Activated T-helper 1 cell treated with anti-CD3 and anti-CD28 coated beads, Interleukin-2, amount 50 U/mL, for 16 hours (primary cell): ENCODE measurements at places on chromosomes 13 and 19.

DNA sequence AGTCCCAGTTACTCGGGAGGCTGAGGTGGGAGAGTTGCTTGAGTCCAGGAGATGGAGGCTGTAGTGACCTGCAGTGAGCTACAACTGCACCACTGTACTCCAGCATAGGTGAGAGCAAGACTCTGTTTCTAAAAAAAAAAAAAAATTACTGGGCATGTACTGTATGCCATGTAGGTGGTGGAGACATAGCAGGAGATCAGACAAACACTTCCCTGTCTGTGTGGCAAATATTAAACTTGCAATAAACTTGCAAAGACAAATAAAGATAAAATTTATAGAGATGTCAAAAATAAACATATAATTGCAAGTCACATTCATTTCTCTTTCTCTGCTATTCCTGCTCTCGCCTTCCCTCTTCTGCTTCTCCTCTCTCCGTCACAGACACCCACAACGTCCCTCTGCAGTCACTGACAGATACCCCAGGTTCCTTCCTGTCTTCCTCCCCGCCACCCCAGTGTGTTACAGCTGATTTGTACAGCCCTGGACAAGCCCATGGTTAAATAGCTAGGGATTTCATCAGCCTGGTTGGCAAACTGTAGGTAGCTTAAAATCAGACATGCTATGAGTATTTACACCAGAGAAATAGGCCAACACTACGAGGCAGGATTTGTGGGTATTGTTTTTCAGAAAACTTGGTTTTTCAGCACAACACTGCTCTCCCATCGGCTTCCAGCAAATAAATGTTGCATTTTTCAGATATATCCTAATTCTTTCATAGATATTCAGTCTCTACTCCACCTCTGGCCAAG lies 1.3 kb upstream of the CD177 start:
- DNase-seq: no peak

GRCh38 chr19:38352611-38353010 lies 17.0 kb downstream of the CATSPERG start:
- DNase-seq: no peak

GRCh38 chr13:74889321-74889720 lies 592.6 kb downstream of the TBC1D4 start:
- DNase-seq: no peak

DNA sequence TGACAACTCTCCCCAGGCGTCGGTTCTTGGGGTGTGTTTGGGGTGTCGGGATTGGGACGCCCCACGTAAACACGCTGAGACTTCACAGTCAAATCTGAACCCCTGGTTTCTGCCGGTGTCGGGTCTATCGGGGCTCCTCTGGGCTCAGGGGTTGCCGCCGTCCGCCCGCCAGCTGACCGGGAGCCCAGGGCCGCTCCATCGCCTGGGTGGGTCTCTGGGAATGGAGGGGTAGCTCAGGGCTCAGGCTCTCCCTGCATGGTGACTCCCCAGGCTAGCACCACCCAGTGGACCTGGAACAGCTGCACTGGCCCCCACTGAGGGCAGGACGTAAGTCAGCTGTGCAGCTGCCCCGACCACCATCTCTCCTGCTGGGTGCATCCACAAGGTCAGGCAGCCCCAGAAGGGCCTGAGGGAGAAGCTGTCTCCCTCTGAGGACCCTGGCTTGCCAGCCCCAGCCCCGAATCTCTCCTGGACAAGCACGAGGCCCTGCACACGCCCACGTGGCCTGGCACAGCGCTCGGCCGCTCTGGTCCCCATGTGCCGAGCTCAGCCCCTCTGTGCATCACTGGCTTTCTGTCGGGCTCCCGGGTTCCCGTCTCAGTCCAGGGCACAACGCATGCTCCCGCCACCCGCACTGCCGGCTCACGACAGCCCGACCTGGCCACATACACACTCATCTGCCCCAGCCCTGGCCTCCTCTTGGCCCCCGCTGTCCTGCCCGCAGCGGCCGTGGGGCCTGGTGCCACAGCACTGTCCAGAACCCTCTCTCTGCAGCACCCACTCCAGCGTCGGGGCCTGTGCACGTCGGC lies 6.1 kb downstream of the RNF126 start:
- no peak for DNase-seq

DNA sequence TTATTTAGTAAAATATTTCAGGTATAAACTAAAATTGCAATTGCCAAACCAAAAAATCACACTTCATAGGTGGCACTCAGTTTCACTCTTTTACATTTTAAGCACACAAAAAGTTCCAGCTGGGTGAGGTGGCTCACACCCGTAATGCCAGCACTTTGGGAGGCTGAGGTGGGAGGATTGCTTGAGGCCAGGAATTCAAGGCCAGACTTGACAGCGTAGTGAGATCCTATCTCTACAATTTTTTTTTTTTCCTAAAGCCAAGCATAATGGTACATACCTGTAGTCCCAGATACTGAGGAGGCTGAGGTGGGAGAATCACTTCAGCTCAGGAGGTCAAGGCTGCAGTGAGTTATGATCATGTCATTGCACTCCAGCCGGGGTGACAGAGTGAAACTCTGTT lies 20.6 kb upstream of the SLC46A3 start:
- no peak for DNase-seq

GRCh38 chr13:82370316-82370715 lies 1512.0 kb downstream of the SLITRK1 start:
- no peak for DNase-seq

DNA sequence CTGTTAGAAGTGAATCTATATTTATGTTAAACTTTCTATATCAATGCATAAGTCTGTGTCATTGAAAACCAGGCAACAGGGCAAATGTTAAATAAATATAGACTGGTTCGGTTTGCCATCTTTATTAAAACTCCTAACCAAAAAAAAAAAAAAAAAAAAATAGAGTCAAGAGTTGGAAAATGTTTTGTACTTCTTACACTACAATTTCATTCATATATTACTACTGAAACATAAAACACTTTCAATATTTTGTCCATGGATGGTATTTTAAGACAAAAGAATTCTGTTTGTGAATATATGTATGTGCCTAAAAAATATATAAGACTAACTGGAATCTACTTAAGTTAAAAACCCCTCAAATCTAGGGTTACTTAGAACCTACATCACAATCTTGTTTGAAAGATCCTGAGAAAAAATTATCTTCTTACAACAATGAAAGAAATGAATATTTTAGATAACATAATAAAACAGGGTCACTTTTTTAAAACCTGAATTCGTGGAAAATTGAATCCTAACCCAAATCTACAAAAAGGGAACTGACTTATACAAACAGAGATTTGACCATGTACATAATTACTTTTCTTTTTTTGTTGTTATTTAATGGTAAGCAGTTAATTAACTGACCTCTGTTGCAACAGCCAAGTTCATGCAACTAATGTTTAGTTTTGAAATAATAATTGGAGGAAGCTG lies 5.1 kb downstream of the DACH1 start:
- DNase-seq: no peak

GRCh38 chr13:50788551-50789210 lies 54.8 kb downstream of the DLEU7 start:
- no peak for DNase-seq

DNA sequence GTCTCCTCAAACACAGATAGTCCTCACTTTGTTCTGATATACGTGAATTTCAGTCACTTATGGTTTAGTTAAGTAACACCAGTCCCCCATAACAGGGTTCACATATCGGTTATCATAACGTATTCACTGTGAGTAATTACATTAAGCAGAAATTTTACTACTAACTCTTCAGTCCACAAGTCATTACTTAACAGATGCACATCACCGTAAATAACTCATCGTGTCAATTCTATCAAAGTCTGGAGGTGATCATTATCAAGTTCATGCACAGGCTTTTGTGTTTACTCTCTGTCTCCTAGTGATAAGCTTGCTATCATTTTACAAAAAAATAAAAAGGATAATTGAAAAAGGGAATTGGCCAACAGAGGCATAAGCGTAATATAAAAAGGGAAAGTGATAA lies 287.4 kb upstream of the ATXN8OS start:
- no peak for DNase-seq

GRCh38 chr19:50546527-50547221 lies 21.6 kb downstream of the LRRC4B start:
- no peak for DNase-seq

DNA sequence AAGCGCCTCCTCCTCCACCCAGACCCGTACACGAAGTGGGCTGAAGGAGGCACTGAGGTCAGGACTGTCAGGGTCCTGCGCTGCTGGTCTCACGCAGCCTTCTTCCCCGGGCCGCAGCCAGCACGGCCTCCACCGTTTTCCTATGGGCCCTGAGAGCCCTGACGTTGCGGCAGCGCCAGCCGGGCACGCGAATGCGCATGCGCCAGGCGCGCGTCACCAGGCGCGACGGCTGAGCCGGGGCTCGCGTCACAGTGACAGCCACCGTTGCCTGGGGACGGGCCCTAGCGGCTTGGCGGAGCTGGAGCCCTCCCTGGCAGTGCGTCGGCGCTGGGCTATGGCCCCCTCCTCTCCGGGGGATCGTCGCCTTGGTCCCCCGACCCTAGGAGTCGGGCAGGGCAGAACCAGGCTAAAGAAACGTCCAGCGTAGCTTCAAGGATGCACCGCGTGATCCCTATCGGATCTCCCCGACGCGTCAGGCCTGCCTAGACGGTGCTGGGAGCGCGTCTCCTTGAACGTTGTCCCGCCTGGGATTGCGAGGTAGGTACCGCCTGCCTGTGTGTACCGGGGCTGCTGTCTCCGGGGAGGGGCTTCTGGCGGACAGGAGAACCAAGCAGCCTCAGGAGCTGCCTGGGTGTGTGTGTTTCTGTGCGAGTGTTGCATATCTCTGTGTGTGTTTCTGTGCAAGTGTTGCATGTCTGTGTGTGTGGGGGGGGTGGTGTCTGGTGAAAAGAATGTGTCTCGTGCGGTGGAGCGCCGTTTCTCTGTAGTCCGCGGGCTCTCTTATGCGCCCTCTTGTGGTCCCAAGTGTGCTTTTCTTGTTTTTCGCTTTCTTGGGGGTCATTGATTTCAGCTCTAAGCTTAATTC lies 43.2 kb downstream of the ZNF571 start:
- no peak for DNase-seq

DNA sequence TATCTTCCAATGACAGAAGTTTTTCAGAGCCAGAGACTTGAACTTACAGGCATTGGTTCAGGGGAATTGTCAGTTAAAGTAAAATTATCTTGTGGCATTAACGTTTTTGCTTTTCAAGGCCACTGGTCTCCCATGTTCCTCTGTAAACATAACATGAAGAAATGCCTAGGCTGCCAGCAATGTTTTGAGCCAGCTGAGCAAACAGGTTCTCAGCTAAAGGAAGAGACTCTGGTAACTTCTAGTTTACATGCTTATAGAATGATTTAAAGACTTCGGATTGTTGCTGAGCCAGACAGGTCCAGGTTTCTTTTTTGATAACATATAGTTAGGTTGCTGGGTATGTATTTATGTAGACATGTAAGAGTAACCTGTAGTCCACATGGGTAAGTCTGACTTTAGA lies 35.7 kb downstream of the ZNF493 start:
- DNase-seq: no peak
